ENCODE measurements at places on chromosomes 5 and 9.

DNA sequence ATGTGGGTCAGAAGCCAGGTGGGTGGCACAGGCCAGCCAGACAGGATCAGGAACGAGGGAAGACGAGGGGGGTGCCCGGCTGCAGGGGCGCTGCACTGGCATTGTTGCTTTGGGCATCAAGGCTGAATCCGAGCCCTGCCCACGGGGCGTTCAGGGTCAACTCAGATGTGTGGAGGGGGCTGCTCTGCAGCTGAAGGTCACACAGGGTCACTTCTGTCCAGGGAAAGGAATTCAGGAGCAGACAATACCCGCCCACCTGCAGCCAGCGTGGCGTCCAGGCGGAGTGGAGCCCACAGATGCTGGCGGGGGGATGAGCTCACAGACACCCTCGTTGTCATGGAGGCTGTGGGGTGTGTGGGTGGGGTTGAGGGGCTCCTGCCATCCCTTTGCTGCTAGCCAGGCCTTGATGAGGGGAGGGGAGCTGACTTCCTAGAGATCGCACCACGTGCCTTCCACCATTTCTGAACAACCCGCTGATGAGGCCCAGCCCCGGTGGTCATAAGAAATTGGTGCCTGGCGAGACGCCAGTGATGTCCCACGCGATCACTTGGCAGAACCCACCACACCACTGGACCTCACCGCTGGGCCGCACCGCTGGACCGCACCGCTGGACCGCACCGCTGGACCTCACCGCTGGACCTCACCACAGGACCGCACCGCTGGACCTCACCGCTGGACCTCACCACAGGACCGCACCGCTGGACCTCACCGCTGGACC is 31.2 kb downstream of the MRPL36 start:
- no peak for DNase-seq

- no peak for DNase-seq
These were observed 26.1 kb downstream of the MAP1B start for GRCh38 chr5:72133212-72133990.

GRCh38 chr5:74482990-74483389 is 157.5 kb downstream of the ENC1 start:
- no peak for DNase-seq

- DNase-seq: no peak
These were observed 69.6 kb upstream of the SLC30A5 start for GRCh38 chr5:69024241-69024651.

DNA sequence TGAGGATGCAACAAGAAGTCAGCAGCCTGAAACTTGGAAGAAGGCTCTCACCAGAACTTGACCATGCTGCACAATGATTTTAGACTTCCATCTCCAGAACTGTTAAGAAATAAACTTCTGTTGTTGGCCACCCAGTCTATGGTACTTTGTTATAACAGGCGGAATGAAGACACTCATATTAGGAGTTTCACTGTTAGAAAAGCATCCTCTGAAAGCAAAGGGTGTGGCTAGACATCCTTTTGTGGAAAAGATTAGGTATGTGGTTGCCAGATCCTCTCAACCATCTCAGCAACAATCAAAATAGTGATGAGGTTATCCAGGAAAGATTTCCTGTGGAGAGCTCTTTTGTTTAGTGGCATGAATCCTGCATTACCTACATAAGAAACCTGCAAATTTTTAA is 20.7 kb downstream of the ITGA2 start:
- DNase-seq: no peak

DNA sequence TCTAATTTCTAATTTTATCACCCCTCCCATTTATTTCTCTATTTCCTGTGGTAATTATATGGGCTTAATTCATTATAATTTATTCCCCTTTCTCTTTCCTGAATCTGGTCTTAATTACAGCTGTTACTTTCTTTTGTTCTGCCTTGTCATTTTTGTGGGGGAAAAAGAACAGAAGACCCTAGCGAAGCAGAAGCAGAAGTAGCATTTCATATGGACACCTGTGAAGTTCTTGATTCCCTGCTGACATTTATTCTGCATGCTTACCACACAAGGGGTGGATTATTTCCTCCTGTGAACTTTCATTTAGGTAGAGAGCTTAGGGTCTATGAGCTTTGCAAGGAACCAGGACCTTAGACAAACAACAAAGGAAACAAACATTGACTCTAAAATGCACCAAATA is 33.3 kb downstream of the GAPT start:
- no peak for DNase-seq

GRCh38 chr5:89267788-89268187 is 384.8 kb upstream of the MEF2C start:
- no peak for DNase-seq

GRCh38 chr5:128546658-128547281 is 8.7 kb upstream of the FBN2 start:
- no peak for DNase-seq

DNA sequence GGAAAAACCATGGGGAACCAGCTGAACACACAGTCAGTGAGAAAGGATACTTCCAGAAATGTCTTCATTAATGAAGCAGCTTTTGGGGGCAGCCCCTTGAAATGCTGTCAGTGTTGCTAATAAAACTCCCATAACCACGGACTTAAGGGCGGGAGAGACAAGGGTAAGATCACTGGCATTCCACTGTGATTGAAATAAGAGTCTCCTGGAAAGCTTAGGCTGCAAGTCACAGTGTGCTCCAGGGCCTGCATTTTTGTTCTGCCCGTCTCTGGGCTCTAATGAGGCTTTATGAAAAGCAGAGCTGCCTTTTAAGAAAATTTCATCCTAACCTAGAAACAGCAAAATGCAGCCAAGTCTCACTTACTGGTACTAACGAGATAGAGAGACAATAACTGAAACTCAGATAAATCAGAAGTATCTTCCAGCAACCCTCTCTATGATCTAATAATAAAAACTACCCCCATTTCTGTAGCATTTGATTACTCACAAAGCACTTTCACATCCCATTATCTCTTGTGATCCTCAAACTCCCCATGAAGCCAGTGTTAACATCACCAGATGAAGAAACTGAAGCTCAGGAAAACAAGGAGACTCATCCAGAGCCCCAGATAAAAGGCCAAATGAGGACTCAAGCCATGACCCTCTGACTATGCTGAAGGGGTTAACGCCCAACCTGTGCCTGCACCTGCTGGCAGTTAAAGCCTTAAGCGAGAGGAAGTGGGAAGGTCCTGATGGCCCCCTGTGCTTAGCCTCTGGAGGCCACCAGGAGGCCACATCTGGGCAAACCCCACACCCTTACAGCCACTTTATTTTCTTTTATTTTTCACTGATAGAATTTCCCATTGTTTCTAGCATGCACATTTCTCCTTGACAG is 37.5 kb downstream of the SPOCK1 start:
- DNase-seq: no peak

DNA sequence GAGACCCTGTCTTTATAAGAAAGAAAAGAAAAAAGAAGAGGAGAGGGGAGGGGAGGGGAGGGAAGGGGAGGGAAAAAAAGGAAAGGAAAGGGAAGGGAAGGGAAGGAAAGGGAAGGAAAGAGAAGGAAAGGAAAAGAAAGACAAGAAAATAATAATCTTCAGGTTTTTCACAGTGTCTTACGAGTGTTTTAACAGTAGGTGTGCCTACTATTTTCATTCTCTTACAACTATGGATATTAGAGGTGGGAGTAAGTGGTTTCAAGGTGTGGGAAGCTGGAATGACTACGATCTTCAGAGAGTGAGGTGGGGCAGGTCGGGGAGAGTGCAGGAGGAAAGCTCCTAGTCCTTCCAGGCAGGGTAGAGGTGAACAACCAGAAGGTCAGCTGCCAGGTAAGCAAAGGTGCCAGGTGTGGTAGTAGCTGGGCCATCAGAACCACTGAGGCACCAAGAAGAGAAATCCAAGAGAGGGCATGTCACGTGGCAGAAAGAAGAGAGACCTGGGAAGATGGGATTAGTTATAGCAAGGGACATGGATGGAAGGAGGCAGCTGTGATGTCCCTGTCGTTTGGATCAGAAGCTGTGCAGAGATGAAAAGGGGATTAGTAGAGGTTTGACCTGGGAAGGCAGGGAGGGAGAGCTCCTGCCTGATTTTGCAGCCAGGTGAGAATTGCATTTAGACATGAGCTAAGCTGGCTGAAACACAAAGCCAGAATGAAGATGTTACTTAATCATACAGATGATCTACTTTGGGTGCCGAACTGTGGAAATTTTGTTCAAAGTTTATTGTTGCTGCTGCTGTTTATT is 95.4 kb downstream of the OTULIN start:
- DNase-seq: no peak

- DNase-seq: no peak
These were observed 13.3 kb downstream of the SHC3 start for GRCh38 chr9:89165341-89165740.

- DNase-seq: no peak
These were observed 640 bp downstream of the SURF4 start for GRCh38 chr9:133375116-133375723.

- no peak for DNase-seq
These were observed 22.8 kb downstream of the LMNB1 start for GRCh38 chr5:126799780-126800179.

GRCh38 chr9:137461663-137462395 is 2.7 kb upstream of the NSMF start:
- DNase-seq: no peak

DNA sequence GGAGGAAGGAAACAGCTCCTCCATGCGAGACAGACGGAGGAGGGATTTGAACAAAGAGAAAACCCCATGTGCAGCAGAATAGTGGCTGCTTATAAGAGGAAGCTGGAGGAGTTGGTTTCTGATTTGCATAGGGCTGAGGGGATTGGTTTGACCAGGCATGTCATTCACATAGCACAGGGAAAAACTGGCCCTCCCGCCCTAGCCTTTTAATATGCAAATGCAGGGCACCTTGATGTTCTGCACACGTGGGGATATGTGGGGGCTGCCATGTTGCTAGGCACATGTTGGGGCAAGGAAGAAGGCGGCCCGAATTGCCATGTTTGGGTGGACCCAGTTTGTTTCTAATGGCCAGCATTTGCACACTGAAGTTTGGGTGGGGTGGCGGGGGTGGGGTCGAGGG is 42.2 kb downstream of the OSMR start:
- no peak for DNase-seq

GRCh38 chr5:102581011-102581410 is 82.2 kb upstream of the SLCO6A1 start:
- DNase-seq: no peak

DNA sequence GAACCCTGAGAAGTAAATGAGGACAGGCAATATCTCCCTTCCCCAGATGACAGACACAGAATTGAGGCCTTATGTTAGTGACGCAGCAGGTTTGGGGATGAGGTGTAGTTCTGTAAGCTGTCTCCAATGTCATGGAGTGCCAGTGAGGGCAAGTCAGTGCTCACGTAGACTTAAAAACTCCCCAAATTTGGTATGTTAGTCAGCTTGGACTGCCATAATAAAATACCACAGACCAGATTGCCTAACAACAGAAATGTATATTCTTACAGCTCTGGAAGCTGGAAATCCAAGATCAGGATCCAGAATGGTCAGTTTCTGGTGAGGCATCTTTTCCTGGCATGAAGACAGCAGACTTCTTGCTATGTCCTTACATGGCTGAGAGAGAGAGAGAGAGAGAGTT is 14.9 kb downstream of the FOXI1 start:
- no peak for DNase-seq

- no peak for DNase-seq
These were observed 658.4 kb downstream of the TLR4 start for GRCh38 chr9:118362596-118362995.

GRCh38 chr5:32304622-32305021 is 8.1 kb downstream of the MTMR12 start:
- DNase-seq: no peak

GRCh38 chr9:127319366-127320114 is 55.0 kb downstream of the GARNL3 start:
- no peak for DNase-seq

DNA sequence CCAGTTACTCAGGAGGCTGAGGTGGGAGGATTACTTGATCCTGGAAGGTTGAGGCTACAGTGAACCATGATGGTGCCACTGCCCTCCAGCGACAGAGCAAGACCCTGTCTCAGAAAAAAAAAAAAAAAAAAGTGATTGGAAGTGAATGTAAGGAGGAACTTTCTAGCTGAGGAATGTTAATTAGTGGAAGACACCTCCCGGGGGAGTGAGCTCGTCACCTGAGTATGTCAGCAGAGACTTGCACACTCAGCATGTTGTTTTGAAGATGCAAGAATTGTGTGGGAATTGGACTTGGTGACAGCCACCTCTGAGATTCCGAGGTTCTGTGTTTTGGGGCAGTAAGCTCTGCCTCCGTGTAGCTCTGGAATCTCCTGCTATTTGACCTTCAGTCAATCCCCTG is 3.6 kb downstream of the SYNPO start:
- no peak for DNase-seq

DNA sequence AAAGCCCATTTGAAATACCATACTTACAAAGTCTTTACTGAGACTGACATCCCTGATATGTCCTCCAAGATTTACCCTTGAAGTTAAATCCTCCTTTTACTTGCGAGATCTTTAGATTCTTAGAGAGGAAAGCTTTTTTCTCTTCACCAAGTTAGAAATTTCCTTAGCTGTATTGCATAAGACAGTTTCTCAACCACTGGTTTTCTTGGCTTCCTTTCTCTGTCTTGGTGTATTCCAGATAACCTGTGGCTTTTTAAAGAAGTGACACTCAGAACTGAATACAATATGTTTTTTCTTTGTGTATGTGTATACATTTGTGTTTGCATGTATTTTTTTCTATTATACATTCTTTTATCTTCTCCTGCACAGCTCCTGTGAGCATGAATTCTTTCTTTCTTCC is 65.0 kb downstream of the SNCAIP start:
- DNase-seq: no peak

DNA sequence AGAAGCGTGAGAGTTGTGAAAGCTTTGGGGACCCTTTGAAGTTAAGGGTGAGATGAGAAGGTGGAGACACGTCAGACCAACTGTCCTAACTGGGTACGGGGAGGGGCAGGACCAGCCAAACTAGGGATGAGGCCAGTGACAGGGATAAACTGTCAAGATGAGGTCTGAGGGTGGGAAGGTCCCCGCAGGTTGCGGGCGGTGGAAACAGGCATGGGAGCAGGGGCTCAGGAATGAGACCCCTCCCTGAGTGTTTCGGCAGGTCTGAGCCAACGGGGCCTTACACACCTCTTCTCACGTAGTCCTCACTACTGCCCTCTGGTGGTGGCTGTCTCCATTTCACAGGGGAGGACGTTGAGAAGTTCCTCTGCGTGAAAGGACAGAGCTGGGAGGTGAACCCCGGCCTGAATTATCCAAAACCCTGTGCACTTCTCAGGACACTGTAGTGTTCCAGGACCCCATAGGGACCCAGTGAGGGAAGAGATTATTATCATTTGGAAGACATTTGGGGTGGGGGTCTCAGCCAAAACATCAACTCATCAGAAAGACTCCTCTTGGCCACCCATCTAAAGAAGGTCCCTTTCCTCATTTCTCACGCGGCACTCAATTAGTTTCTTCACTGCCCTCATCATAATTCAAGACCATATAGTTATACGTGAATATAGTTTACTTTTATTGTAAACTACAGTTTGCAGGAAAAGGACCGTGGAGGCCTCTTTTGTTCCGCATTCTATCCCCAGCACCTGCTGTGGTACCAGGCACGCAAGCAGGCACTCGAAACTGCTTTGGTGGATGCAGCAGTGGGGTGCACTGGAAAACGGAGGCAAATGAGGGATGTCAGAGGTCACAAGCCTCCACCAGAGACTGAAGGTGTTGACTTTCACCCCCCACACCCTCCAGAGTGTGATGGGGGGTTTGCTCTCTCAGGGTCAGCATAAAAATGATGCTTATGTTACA is 21.7 kb upstream of the NANS start:
- no peak for DNase-seq

Data from NCI-H1417 treated with DMSO at 0.1 percent for 48 hours (cell line).